ENCODE measurements at places on chromosomes 4 and X.
A peak's percentile ranks its signal among the peaks of the same experiment; 100 is the strongest.

GRCh38 chr4:37803348-37803973, 23.0 kb upstream of the PGM2 start:
- DNase-seq, result peak; percentile 20

DNA sequence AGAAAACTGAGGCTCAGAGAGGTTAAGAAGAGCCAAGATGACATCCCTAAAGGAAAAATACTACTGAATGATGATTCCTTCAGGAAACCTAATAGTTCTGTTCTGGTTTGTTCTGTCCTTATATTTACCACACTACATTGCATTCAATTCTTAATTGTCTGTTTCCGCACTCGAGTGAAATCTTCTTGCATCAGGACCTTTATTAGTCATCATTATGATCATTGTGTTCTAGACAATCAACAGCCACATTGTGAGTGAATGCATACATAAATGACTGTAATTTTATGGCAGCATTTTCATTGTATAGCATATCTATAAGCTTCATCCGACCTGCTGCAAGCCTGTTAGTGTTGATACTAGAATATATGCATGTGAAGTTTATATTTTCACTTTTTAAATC, 156.7 kb upstream of the FAM241A start:
- no peak for DNase-seq

GRCh38 chr4:54384563-54384962, 155.5 kb downstream of the PDGFRA start:
- DNase-seq, result no peak

DNA sequence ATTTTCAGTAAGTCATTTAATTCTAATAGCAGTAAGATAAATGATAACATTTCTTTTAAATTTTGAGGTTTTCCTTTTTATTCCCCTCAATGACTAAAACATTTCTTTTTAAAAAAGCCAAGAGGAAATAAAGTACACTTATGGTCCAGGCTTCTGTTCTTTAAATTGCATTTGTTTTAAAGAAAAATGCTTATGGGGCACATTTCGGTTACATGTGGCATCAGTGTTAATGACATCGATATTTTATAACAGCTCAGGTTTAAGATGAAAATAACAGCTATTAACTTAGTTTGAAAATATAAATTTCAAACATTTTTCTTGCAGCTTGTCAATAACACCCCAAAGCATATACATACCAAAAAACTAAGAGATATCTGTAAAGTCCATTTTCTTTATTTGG, 1161.1 kb downstream of the PCDH18 start:
- DNase-seq, result no peak

DNA sequence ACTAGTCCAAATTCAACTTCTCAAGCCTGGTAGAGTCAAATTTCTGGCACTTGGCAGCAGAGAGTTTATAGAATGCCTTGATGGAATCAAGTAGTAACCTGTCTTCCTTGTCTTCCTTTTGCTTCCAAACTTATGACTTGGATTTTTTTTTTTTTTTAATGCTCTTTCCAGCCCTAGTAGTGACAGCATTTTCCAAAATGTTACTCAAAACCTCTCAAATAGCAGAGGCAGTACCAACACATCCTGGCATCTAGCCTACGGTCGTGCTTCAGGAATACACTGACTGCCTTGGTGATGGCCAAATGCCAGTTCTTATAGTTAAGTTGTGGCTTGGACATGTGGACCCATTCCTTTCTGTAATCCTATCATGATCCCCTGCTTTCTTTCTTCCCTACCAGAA, 46.0 kb downstream of the GALNT7 start:
- DNase-seq, result no peak

- DNase-seq, result no peak
Observed at GRCh38 chrX:41314881-41315280, 19.1 kb upstream of the DDX3X start.

- no peak for DNase-seq
Observed at GRCh38 chr4:32798471-32799159, 2078.4 kb downstream of the PCDH7 start.

- DNase-seq, result peak; percentile 14
Observed at GRCh38 chr4:170259631-170260153, 169.9 kb upstream of the AADAT start.

DNA sequence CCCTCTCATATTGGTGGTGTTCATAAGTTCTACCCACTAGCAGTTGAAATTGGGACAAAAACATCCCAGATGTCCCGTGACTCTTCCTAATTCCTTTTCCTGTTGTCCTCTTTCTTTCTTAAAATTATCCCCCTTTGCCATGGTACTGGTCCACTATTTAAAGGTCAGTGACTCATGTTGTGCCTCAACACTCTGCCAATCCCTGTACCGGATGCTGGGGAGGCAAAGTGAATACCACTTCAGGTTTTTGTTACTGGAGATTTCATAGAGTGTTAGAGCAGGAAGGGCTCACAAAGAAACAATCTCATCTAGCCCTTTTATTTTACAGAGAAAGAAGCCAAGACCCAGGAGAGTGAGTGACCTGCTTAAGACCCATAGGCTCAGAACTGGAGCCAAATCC, 24.6 kb downstream of the SEPTIN11 start:
- DNase-seq, result no peak

DNA sequence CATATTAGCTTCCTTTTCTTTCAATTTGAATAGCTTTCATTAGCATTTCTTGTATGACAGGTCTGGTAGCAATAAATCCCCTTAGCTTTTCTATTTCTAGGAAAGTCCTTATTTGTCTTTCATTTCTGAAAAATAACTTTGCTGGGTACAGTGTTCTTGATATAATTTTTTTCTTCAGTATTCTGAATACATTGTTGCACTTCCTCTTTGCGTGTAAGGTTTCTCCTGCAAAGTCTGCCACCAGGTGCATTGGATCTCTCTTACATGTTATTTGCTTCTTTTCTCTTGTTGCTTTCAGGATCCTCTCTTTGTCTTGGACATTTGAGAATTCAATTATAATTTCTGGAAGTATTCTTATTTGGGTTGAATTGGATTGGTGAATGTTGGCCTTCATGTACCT, 663.7 kb downstream of the GRXCR1 start:
- DNase-seq, result no peak

DNA sequence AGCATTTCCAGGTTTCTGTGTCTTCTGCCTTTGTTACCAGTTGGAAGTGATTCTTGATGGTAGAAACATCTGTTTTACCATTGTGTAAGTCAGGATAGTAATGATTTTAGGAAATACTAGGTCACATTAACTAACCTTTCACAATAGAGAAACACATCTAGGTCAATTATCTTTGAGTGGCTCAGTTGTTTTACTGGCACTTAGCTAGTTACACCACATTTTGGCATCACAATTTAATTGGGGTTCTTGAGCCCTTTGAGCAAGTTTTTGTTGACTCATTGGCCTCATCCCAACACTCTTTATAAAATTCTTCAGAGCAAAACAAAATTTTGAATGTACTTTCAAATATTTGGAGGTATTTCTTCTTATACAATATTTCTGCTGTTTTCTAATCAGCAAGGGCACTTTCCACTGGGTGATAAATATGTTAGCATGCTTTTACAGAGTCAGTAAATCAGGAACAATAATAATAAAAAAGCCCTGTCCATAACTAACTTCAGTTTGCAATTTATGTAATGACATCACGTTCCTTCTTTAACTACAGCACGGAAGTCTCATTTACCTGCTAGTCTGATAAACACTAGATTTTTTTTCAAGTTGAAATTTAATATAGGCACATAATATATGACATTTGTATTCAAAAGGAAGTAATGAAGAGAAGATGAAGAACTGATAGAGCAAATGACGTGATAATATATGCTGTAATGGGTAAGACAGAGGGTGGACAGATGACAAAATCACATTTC, 64.8 kb upstream of the GK2 start:
- DNase-seq, result no peak

DNA sequence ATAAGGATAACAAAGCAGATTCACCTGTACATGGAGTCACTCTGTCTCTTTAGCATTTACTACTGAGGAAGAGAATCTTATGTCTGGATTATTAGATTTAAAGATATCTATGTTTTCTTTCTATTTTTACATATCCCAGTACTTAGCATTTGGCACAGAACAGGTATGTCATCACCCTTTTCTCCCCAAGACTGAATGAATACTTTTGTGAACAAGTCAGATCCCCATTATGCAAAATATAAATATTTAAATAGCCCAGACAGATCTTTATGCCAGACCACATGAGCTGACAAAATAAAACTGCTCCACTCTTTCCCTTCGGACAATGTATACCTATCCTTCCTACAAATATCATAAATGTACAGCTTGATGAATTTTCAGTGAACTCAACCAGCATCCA, 94.5 kb downstream of the CASK start:
- no peak for DNase-seq

DNA sequence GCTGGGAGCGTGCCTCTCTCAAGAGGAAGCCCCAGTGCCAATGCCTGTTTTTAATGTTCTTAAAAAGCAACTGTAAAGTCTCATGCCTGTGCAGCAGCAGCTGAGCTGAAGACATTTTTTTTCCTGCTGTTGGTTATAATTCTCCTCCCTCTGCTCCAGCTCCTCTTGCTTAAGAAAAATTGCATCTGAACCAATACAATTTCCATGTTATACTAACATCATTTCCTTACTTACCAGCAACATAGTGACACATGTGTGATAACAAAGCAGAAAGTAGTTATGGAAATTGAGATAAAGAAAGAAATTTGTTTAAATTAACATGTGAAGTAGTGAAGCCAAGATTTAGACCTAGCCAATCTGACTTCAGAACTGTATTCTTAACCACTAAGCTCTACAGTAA, 101.4 kb downstream of the TBC1D19 start:
- DNase-seq, result no peak

- no peak for DNase-seq
Observed at GRCh38 chrX:20463296-20464075, 196.8 kb upstream of the RPS6KA3 start.

DNA sequence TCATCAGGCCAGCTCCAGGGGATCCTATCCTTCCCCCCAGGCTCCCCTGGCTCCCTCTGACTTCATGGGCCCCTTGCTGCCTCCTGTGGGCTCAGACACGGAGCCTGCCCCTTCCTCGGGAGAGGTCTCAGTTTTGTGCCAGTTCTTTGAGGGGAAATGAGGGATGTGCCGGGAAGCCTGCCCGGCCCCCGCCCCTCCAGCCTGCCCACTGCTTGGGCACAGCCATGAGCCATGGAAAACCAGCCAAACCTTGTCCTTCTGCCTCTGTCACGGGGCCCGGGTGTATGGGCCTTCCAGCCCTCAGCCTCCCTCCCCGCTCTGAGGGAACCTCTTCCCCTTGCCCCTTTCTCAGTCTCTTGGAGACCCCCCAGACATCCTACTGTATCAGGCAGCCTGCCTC, 6.8 kb downstream of the BGN start:
- no peak for DNase-seq

- DNase-seq, result no peak
Observed at GRCh38 chr4:83961575-83961974, 425.7 kb downstream of the GPAT3 start.

GRCh38 chr4:28360681-28361080, 1500.0 kb downstream of the STIM2 start:
- no peak for DNase-seq

DNA sequence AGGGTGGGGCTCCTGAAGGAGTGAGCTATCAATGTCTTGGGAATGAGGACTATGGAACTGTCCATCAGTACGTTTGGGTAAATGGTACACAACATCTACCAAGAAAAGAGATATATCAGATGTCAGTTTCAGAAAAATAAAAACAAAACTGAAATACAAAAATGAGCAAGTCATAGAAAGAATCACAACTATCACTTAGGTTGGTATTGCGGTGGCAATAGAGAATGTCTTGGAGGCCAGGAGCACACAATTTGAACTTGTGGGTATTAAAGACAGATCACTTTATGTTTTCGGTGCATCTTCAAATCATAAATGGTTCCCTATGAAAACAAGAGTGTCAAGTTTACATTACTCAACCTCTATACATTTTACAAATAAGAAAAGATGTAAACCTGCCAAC, 176.8 kb downstream of the CHM start:
- no peak for DNase-seq

GRCh38 chr4:146113171-146113570, 62.3 kb upstream of the LSM6 start:
- no peak for DNase-seq

DNA sequence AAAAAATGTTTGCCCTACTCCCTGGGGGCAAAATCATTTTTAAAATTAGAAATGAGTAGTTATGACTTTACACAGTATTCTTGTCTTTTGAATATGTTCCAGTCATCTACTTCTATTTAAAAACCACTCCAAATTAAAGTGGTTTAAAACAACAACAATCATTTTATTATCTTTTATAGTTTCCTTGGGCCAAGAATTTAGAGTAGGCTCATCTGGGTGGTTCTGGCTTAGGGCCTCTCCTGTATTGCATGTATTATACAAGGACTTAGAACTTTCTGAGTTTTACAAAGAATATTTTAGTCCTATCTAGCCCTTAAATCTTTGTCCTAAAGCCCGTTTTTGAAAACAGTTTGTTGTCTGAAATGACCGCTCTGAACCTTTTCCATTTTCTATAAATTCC, 132.5 kb upstream of the INTU start:
- DNase-seq, result no peak

DNA sequence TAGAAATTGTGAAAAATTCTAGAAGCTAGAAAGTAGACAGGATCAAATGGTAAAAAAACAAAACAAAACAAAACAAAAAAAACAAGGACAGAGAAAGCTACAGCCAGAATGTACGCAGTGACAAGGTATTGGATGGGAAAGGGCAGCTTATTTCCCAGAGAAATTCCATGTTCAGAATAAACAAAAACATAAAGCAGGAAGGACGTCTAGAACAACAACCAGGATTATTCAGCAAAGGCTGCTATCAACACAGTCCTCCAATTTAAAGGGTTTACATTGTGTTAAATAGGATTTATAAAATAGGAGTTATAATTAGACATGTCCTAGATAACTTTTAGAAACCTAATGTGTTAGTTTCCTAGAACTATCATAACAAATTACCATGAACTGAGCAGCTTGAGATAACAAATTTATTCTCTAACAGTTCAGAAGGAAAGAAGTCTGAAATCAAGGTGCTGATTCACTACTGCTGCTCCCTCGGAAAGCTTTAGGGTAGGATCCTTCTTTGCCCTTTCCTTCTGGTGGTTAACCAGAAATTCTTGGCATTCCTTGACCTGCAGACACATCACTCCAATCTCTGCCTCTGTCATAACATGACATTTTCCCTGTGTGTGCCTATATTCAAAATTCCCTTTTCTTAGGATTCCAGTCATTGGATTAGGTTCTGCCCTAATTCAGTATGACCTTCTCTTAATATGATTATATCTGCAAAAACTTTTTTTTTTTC, 175.6 kb downstream of the SNCA start:
- DNase-seq, result no peak

GRCh38 chr4:79526641-79527565, 118.9 kb upstream of the GK2 start:
- no peak for DNase-seq

DNA sequence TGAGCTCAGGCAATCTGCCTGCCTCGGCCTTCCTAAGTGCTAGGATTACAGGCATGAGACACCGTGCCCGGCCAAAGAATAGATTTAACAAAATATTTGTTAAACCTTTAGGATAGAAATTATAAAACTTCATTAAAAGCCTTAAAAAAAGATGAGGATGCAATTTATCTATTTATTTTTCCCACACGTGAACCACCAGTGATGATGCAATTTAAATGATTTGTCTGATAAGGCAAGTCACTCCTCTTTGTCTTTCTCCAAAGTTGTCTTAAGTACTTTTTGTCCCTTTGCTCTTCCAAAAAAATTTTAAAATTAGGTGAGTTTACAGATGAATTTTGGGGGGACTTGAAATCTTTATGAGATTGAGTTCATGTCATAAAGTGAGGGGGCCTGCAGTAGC, 58.2 kb downstream of the SLC34A2 start:
- DNase-seq, result no peak
